ENCODE measurements at places on chromosomes 16 and 17. TPM values are rescaled to one million over a fixed set of nuclear protein-coding genes. Genes with fewer than 3 reads are reported as not detected.

- DNase-seq, result no peak
These were observed 160.1 kb upstream of the CDH5 start for GRCh38 chr16:66206363-66206762.

The SPIRE2 gene
- 7.1 TPM for total RNA-seq

DNA sequence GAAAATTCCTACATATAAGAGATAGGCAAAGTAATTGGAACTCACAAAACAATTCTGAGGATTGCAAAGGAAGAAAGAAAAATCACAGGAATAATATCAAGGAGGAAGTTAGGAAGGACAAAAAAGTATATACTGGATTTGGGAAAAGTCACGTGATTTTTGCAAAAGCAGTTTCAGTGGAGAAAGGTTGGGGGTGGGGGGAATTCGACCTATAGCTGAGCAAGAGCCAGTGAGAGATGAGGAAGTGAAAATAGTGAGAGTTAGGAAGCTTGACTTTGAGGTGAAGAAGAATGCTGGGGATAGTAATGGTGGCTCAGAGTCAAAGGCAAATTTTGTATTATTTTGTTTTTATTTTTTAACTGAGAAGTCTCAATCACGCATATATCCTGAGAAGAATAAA lies 438.0 kb upstream of the PMFBP1 start:
- no peak for DNase-seq

- DNase-seq, result no peak
These were observed 167.1 kb downstream of the CMIP start for GRCh38 chr16:81611721-81612120.

- no peak for DNase-seq
These were observed 453.9 kb upstream of the GOT2 start for GRCh38 chr16:59188029-59188428.

The PMFBP1 gene
- total RNA-seq, result 0.33 TPM

DNA sequence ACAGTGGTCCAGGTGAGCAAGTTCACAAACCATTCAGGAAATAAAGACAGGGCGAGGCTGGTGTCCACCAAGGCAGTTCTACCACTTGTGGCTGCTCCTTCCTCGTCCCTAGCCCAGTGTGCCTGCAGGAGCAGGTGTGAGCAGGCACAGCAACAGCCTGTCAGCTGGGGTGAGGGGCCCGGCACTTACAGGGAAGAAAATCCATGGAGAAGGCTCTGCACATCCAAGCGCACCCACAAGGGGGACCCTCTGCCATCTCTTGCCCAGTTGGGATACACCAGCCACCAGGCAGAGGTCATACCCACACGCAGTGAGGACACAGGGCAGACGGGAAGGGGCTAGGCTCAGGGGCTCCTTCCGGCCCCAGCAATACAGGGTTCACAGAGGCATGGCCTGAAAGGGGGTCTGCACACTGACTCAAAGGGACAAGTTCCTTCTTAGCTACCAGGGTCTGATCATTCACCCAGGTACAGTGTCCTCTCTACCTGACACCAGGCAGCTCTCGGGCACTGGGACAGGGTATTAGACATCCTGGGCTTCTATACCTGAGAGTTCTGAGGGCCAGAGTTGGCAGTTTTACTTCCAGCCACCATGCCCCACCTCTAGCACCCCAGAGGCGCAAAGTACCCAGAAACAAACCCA lies 27.0 kb downstream of the CDIP1 start:
- peak; percentile 33 for DNase-seq

The FAM20A gene
- total RNA-seq, result 37.0 TPM

The PPP1R27 gene
- not detected for total RNA-seq

The TBC1D3K gene
- total RNA-seq, result not detected

DNA sequence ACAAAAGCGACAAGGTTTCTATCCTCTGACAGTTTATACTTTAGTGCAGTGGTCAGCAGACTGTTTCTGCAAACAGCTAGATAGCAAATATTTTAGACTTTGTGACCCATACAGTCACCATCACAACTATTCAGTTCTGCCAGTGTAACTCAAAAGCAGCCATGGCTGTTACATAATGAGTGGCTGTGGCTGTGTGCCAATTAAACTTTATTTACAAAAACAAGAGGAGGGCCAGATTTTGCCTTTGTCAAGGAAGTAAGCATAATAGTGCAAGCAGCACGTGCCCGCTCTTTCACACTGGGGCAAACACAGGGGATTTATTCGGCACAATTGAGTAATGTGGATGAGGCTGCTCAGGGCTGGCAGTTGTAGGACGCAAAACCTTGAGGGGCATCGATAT lies 551.5 kb downstream of the MAF start:
- no peak for DNase-seq

DNA sequence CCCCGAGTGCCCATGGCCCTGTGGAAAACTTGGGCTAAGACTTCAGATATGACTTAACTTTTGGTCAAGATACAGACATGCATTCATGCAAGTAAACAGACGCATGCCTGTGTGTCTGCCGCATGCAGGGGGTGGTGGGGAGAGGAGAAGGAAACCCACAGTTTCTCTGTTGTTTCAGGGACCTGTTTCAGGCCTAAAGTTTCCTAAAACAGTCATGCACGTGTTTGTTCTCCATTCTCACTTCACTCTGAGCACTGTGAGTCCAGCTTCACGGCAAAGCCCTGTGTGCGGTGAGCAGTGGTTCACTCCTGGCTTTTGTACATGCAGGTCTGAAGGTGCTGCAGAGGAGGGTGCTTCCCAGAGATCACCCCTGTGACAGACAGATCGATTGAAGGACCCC lies 158.7 kb downstream of the FOXL1 start:
- DNase-seq, result no peak

DNA sequence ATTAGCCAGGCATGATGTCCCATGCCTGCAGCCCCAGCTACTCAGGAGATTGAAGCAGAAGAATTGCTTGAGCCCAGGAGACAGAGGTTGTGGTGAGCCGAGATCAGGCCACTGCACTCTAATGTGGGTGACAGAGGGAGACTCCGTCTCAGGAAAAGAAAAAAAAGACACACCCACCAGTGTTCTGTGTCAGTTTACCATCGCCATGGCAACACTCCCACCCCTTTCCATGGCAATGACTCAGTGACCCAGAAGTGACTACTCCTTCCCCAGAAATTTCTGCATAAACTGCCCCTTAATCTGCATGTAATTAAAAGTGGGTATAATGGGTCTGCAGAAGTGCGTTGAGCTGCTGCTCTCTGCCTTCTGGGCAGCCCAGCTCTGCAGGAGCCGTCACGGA lies 4.0 kb upstream of the ZC3H18 start:
- DNase-seq, result peak; percentile 31

DNA sequence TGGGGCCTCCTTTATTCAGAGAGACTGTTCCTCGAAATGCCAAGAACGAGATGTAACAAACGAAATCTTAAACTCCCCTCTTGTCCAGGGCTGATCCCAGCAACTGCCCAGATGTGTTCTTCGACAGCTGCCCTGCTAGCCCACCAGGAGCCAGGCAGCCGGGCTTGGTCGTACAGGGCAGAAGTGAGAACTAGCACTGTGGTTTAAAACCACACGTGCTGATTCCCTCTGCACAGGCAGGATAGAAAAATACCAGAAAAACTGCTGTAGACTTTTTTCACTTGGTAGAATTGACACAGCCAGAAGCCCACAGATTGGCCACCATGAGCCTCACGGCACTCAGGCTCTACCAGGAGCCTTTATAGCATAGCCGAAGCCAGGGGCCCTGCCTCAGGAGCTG lies 33.1 kb downstream of the PLD6 start:
- DNase-seq, result no peak

DNA sequence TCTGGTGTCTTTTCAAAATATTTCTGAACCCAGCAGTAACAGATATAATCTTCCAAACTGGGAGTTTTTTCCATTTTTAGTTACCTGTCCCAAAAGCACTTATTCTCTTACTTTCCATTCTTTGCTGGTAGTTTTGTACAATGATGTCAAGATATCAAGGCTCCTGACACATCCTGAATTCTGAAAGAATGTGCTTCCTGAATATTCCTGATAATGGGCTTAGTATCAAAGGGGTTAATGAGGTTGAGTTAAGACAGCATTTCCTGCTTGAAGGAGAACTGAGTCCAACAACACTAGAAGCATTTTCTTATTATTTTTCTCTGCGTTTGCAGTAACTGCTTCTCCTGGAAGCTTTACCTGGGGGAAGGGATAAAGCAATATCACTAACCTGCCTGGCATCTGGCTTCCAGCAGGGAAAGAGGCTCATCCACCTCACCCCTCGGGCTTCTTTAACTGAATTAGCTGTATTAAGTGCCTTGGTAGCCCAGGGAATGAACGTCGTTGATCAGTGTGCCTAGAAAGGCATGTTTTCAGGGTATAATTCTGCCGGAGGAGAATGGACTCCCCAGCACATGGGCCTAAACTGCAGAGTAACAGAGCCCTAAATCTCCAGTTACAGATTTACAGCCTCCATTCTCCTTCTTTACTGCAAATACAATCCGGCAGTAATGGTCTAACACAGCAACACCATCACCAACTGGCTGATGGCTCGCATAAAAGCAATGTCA lies 134.4 kb downstream of the SNX11 start:
- no peak for DNase-seq

DNA sequence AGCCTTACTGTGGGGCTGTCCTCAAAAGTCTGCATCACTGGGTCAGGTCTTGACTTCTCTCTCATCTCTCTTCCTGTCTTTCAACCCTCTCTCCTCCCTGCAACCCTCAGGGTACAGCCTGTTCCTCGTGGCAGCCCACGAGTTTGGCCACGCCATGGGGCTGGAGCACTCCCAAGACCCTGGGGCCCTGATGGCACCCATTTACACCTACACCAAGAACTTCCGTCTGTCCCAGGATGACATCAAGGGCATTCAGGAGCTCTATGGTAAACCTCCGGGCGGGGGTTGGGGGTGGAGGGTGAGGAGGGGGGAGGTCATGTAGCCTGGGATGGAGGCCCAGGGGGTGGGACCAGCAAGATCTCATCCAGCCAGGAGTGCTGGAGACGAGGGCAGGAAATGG lies 12.7 kb downstream of the MMP2 start:
- DNase-seq, result no peak

DNA sequence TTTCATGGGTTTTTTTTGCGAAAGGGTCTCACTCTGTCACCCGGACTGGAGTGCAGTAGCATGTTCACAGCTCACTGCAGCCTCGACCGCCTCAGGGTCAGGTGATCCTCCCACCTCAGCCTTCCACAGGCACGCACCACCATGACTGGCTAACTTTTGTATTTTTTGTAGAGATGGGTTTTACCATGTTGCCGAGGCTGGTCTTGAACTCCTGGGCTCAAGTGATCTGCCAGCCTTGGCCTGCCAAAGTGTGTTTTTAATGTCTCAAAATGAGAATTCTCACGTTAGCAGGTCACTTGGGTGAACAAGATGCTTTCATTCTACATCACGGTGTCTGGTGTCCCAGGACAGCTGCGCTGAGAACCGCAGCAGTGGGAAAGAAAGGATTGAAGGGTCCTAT lies 3.2 kb downstream of the FBXO31 start:
- no peak for DNase-seq

DNA sequence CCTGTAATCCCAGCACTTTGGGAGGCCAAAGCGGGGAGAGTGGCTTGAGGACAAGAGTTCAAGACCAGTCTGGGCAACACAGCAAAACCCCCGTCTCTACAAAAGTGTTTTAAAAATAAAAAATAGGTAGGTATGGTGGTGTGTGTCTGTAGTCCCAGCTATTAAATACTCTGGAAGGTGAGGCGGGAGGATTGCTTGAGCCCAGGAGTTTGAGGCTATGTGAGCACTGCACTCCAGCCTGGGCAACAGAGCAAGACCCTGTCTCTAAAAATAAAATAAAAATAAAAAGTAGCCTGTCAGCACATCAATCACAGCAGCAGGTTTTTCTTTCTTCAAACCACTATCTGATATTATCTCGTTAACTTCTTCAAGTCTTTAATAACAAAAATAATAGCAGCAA lies 1.6 kb downstream of the USP31 start:
- DNase-seq, result no peak

The TEKT5 gene
- not detected for total RNA-seq

The COL1A1 gene
- total RNA-seq, result 2,633 TPM

The CLEC18A gene
- total RNA-seq, result not detected

GRCh38 chr16:72989579-72990551 lies 58.1 kb downstream of the ZFHX3 start:
- peak; percentile 93 for DNase-seq

DNA sequence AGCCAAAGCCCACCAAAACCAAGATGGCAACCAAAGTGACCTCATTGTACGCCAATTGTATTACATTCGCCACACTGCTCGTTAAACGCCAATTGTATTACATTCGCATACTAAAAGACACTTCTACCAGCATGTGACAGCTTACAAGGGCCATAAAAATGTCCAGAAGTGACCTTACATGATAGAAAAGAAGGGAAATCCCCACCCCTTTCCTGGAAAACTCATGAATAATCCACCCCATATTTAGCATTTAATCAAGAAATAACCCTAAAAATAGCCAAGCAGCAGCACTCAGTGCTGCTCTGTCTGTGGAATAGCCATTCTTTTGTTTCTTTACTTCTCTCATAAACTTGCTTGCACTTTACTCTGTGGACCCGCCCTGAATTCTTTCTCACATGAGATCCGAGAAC lies 25.7 kb downstream of the PSMD7 start:
- DNase-seq, result peak; percentile 35

- DNase-seq, result no peak
These were observed 113.6 kb downstream of the SNX29 start for GRCh38 chr16:12090151-12090530.

GRCh38 chr17:82200135-82200534 lies 12.5 kb downstream of the CCDC57 start:
- DNase-seq, result no peak

DNA sequence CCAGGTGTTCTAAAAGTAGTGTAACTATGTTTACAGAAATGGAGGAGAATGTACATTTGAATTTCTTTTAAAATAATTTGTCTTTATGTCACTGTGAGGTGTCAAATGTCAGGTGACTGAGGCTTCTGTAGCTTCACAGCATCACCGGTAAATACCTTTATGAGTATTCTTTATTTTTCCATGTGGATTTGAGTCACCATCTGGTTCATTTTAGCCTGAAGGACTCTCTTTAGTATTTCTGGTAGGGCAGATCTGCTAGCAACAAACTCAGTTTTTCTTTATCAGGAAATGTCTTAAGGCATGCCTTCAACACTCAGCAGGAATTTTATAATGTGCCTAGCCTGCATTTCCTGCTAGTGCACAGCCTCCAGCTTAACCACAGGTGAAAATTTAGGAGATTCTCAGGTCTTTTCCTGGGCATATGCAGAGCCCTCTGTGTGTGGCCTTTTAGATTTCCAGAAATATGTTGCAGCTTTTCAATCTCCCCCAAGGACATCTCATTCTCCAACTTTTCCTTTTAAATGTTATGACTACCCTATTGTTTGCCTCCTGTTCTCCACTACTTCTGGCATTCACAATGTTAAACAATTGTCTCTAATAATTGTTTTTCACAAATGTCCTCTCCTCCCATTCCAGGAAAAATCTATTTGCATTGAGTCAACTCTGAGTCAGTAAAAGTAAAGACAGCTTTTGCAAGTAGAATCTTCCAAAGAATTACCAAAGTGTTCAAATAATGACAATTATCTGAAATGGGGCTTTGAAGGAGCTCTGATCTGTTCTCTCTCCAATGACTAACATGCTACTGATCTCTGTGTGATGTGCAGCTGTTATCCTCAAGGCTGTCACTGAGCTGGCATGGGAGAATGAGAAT lies 239.4 kb upstream of the CPHXL start:
- no peak for DNase-seq
